ENCODE measurements at places on chromosomes 13 and 19.

- no peak for DNase-seq
Observed at GRCh38 chr13:34719060-34719875, 222.8 kb upstream of the NBEA start.

DNA sequence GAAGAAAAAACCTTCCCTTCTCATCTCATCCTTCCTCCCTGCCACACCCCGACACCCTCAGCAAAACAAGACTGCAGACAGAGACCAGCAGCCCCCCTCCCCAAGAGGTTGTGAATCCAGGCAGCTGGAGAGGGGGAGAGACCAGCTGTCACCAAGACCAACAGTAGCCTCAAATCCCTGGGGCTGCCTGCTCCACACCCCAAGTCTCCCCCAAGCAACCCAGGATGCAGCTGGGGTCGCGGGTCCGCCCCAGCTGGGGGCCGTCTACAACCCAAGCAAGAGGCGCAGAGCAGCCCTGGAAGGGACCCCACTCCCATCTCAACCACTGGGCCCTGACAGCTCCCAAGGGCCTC, 7.1 kb downstream of the KLF16 start:
- DNase-seq: no peak

- no peak for DNase-seq
Observed at GRCh38 chr19:43584484-43584883, 8.9 kb downstream of the PINLYP start.

GRCh38 chr19:57642396-57643046, 9.6 kb downstream of the ZNF211 start:
- no peak for DNase-seq
